A172 (cell line): ENCODE measurements at places on chromosomes 11 and 22. TPM values are rescaled to one million over a fixed set of nuclear protein-coding genes. Genes with fewer than 3 reads are reported as not detected.
A peak's percentile ranks its signal among the peaks of the same experiment; 100 is the strongest.

DNA sequence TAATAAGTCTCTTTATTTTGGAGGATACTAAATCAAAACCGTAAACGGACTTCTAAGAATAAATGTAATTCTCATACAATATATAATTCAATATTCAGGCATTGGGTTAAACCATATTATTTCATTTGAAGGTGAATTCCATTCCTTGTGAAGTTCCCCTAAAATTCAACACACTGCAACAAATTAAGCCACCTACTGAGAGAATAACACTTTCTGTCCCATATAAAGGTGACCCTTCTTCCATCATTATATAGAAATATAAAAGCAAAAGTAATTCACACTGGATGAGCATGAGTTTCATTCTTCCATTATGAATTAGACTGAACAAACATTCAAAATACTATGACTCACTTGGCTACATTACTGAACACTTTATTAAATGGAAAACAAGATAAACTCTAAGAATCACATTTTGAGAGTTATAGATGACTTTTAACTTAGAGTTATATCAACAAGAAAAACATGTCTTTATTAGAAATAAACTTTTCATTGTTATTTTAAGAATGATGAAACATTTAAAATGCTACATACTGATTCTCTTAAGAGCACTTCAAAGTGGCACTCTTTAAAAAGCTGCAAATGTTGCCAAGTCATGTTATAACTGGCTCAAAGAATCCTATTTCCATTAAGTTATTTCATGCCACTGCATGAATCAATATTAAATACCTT is 2.8 kb downstream of the SESN3 start:
- DNase-seq: no peak

- DNase-seq: no peak
These were observed 50.7 kb upstream of the SPATA19 start for GRCh38 chr11:133896028-133896427.

- DNase-seq: no peak
These were observed 273.9 kb downstream of the TBC1D22A start for GRCh38 chr22:47036352-47036751.

- DNase-seq: no peak
These were observed 12.5 kb downstream of the USP35 start for GRCh38 chr11:78201096-78201818.

- DNase-seq: no peak
These were observed 231.4 kb downstream of the BLID start for GRCh38 chr11:121884626-121885025.

MYBPC3 gene
- total RNA-seq: not detected in 2 replicates

- peak; percentile 29 for DNase-seq
These were observed 7.0 kb upstream of the RRM1 start for GRCh38 chr11:4087551-4087950.

MB gene
- total RNA-seq: 3.9 and 4.5 TPM in 2 replicates

- DNase-seq: peak; percentile 17
These were observed 769.1 kb upstream of the LUZP2 start for GRCh38 chr11:23727794-23728193.

DNA sequence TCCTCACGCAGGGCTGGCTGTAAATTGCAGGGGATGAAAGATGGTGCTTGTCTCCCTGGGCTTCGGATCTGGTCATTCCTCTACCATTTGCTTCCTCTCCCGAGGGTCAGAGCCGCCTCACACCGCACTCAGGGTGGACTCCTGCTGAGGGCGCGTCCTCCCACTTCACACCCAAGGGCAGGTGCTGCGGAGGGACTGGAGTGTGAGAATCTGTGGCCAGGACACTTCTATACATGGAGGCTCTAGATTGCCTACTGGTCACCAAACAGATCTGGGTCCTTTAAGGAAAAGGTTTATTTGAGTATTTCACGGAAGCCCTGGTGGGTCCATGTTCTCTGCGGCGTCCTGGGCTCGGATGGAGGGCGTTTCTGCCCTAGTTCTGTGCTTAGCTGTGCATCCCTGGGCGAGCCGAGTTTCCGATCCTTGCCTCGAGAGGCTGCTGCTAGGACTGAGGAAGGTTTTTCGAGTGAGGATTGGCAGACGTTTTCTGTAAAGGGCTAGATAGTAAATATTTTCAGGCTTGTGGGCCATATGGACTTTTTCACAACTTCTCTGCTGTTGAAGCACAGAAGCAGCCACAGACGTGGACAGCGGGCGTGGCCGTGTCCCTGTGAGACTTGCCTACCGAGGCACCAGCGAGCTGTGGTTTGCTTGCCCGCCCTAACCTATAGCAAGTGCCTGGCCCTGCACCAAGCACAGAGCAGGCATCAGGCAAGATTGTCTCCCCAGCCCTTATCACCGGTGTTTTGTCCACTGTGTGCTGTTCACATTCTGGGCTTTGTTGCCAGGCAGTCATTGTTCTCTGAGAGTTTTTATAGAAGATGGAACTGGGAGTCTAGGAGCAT is 279.0 kb downstream of the TBC1D22A start:
- no peak for DNase-seq

- no peak for DNase-seq
These were observed 7.7 kb upstream of the FLI1 start for GRCh38 chr11:128686021-128686741.

DNA sequence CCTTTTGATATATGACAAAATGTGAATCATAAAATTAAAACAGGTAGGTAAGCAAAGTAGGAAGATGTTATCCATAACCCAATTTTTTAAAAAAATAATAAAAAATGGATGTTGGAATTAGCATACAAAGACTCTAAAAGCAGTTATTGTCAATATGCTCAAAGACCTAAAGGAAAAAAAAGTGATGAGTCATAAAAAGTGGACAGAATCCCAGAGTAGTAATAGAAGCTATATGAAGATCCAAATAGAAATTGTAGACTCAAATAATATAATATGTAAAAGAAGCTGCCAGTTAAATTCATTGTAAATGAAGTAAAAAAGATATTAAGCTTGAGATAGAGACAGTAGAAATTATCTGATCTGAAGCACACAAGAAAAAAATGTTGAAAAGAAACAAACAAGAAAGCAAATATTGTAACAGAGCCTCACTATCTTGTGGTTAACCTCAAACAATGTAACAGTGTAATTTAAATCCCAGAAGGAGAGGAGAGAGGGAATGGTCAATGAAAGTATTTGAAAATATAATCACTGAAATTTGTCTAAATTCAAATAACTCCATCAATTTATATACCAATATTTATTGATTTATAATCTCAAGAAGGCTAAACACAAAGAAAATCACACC is 773.4 kb upstream of the RAG2 start:
- DNase-seq: no peak

CSF2RB gene
- 0.02 TPM in 1 of 2 replicates, not detected in the other for total RNA-seq

DNA sequence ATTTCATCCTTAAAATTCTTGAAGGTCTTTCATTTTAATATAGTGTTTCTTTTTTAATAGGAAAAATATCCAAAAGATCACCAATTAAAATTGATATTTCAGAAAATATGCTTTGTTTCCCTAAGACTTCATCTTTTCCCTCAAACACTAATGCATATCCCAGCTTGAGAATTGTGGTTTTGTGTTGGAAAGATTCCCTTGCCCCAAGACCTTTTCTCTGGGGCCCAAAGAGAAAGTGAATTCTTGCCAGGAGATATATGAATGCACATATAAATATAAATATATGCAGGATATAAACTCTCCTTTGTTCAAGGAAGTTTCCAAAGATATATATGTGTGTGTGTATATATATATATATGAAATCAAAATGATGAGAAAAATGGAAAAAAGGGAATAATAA is 241.2 kb downstream of the FAM76B start:
- no peak for DNase-seq

MAPK8IP1 gene
- total RNA-seq: 24.0 and 24.2 TPM in 2 replicates

- DNase-seq: no peak
These were observed 11.6 kb downstream of the TOLLIP start for GRCh38 chr11:1297576-1298473.

DNA sequence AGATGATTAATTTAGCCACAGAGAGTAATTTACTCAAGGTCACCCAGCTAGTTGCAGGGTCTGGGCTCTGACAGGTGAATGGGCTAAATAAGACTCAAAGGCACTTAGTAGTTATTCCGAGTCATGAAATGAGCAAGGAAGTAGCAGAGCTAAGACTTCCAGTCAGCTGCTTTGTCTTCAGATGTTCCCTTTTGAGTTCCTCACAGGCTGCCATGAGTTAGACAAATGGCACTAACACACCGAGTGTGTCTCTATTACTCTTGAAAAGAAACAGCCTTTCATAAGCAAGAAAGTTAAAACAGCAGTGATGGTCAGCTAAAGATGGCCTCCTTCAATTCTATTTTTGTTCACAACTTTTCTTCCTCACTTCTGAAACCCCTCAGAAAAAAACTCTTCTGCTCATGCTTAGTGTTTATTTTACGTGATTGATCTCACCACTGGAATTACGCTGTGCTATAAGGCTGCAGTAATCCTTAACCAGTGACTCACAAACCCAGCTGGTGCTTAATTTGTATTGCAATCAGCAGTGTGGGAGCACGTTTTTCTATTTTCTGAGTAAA is 389.1 kb downstream of the AASDHPPT start:
- DNase-seq: peak; percentile 21

DNA sequence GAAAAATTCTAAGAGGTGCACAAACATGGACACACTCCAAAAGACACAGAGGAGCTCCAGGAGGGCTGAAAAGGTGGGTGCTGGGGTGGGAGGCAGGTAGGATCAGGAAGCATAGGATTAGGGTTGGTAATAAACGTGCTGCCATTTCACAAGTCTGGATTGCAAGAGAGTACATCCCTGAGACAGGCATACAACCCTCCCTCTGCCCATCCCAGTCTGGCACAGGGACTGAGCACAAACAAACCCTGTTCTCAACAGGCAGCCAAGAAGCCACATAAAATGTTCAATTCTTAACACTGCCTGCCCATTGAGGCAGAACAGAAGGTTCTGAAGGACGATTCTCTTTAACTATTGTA is 18.5 kb downstream of the SLC35F2 start:
- DNase-seq: no peak

GRCh38 chr11:16738947-16739815 is 734 bp downstream of the C11orf58 start:
- no peak for DNase-seq

DNA sequence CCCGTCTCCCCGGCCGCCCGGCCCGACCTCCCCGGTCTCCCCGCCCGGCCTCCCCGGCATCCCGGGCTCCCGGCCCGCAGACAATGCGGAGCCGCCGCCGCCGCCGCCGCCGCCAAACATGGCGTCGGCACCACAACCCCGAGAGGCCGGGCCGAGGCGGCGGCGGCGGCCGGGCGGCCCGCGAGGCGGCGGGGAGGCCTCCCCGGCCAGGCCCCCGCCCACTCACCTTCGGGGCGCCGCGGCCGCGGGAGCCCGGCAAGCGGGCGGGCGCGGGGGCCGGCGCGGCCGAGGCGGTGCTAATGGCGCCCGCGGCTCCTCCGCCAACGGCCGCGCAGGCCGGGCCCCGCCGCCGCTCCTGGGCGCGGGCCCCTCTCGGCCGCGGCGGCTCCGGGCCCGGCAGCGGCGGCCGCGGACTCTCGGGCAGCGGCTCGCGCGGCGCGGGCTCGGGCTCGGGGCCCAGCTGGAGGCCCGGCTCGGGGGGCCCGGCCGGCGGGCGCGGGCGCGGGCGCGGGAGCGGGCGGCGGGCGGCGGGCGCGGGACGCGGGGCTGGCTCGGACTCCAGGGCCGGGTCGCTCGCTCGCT is 311 bp downstream of the BRD1 start:
- no peak for DNase-seq

- DNase-seq: peak; percentile 44
These were observed 37.7 kb downstream of the DDI1 start for GRCh38 chr11:104073950-104074705.

DNA sequence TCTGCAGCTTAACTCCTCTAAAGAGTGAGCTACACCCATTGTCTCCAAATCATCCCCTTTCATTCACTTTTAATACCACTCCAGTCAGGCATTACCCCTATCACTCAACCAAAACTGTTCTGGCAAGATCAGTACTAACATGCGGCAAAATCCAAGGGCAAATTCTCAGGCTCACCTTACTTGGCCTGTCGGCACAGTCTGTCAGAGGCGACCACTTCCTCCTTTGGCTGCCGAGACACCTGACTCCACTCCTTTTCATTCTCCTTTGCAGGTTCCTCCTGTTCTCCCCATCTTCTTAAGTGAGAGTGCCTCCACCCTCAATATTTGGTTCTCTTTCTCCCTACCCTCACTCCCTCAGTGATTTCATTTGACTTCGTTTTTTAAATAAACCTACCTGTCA is 4.2 kb downstream of the C11orf91 start:
- DNase-seq: no peak

- no peak for DNase-seq
These were observed 117.5 kb upstream of the ZBED5 start for GRCh38 chr11:10975287-10975721.

DNA sequence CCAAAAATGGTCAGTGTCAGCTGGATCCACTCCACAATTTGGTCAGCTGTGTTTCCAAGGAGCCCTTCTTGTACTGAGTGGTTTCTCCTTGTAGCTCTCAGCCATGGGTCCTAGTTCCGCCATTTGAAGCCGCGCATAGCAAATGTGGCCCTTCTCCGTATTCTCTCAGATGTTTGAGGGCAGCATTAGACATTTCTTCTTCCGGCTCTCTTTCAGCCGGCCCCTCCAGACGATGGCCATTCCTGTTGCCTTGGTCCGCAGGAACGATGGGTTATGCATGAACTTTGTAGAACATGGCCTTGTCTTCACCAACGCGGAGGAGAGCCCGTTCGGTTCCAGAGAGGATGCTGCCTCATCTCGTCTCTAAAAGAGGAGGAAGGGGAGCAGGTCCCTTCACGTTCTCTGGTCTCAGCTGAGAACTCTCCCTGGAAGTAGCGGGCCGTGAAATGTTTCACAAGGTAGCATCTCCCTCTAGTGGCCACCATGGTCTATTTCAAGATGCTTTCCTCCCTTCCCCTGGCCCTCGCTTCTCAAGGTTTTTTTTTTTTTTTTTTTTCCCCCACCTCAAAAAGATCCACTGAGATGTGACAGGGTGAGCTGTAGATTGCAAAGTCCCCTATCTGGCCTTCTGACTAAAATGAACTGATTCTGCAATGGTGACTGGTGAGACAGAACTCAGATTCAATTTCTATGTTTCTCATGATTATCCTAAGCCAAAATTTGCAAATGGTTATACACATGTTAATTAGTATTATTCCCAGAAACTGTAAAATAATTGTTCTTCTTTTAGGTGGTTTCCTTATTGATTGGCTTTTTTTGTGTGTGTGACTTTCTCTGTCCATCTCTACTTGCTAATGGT is 19.8 kb upstream of the PLET1 start:
- DNase-seq: peak; percentile 59

DNA sequence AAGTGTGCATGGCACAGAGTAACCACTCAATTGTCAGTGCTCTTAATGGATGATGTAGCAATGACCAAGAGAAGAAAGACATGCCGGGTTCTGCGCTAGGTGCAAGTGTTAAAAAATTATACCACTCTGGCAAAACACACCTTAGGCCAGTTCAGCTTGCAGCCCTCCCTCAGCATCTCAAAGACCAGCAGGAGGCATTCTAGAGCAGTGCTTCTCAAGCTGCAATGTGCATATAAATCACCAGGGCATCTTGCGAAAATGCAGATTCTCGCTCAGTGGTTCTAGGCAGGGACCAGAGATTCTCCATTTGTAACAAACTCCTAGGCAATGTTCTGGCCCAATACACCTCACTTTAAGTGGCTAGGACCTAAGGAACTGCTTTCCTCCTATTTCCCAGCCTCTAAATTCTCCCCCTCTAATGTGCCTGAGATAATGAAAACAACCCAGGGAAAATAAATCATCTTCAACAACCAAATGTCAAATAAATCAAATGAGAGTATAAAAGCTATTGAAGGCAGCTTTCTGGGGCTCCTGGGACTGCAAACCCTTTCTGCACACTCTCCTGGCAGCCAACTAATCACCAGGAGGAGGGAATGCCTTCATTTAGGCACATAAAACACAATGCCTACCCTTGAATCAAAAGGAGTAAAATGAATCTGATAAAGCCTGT is 337.2 kb upstream of the API5 start:
- no peak for DNase-seq

TCF20 gene
- 12.4 and 26.0 TPM in 2 replicates for total RNA-seq

- no peak for DNase-seq
These were observed 5.2 kb upstream of the PLET1 start for GRCh38 chr11:112265659-112266409.
